ENCODE measurements at places on chromosomes 1 and 21.
A peak's percentile ranks its signal among the peaks of the same experiment; 100 is the strongest.

GRCh38 chr1:221029981-221030649 is 150.9 kb downstream of the HLX start:
- no peak for DNase-seq

GRCh38 chr1:53401813-53402745 is 57.1 kb upstream of the DMRTB1 start:
- DNase-seq = no peak

DNA sequence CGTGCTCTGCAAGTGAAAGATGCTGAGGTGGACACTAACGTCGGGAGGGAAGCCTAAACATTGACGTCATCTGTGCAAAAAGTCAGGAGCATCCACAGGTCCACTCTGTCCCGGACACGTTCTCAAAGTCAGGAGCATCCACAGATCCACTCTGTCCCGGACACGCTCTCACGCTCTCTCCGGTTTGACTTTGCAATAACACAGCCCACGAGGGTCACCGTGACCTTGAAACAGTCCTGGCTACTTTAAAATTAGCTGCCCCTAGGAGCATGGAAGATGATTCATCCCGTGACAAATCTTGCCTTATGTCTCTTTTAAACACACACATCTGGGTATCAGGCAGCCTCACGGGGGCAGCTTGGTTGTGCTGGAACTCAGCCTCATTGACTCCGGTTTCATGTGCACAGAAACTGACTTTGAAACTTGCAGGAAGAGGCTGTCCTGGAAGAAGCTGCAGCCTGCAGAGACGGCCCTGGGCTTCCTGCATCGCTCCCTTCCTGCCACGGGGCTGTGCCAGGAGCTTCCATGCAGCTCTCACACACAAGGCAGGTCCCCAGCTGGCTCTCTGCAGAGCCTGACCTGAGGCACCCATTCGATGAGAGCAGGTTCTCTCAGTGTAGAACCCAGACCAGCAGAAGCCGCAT is 18.1 kb upstream of the COL18A1 start:
- no peak for DNase-seq

- peak; percentile 78 for DNase-seq
Measured at GRCh38 chr1:156813750-156814570, 2.7 kb downstream of the SH2D2A start.

- no peak for DNase-seq
Measured at GRCh38 chr21:44919111-44919912, 1.4 kb downstream of the ITGB2 start.

DNA sequence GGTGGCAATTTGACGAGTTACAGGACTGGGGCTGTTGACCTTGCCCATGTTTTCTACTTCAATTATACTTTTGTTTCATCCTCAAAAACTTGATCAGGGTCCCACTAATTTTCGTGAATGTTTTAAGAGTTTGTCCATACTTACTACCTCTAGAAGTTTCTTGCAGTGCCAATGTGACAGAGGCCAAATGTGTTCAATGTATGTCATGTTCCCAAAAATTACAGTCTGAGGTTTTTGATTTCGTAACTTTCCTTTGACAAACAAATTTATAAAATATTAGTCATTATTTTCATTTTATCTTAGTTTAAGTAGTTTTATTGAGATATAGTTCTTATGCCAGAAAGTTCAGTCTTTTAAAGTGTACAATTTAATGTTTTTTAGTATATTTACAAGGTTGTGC is 15.3 kb downstream of the VPS13D start:
- no peak for DNase-seq

DNA sequence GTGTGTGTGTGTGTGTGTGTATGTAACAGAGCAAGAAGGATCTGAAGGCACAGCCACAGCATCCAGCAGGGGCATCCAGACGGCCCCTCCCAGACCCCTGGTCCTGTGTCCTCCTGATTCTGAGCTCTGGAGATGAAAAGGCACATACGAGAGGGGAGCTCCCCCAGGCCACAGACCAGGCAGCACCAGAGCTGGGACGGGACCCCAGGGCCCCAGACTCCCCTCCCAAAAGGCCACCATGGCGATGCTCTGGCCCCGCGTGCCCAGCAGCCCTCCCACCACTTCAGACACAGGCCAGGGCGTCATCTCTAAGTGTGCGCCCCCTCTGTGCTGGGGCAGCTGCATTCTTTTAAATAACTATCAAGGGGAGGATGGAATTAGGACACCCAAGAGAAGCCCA is 245.8 kb downstream of the MATN1 start:
- no peak for DNase-seq

DNA sequence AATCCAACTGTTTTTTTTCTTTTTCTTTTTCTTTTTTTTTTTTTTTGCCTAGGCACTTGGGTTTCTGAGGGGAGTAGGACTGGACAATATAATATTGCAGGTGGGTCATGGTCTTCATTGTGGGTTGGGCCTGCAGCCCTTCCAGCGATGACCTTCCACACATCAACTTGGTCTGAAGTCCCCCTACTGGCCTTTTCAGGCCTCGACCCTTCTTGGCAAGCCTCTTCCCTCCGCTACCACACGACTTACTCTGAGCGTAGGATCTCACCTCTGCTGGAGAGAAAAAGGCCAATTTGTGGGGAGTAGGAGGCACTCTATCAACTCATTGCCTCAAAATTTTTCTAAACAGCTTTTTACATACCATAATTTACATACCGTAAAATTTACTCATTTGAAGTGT is 51.1 kb upstream of the GRIK3 start:
- no peak for DNase-seq

DNA sequence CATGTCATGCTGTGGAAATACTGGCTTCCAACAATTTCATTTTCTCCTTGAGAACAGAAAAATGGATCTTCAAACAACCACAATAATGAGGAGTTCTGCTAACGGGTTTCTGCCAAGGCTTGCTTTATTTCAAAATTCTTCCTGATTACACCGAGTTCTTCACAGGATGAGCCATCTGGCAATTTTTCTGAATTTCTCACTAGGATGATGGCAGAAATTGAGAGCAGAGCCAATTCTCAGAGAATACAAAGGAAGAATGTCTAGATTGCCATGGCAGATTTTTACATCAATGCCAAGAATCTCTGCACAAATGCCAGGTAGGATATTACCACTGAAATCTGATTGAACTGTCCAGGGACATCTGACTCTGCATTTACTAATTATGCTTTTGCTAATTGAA is 619.0 kb upstream of the CHRM3 start:
- no peak for DNase-seq

DNA sequence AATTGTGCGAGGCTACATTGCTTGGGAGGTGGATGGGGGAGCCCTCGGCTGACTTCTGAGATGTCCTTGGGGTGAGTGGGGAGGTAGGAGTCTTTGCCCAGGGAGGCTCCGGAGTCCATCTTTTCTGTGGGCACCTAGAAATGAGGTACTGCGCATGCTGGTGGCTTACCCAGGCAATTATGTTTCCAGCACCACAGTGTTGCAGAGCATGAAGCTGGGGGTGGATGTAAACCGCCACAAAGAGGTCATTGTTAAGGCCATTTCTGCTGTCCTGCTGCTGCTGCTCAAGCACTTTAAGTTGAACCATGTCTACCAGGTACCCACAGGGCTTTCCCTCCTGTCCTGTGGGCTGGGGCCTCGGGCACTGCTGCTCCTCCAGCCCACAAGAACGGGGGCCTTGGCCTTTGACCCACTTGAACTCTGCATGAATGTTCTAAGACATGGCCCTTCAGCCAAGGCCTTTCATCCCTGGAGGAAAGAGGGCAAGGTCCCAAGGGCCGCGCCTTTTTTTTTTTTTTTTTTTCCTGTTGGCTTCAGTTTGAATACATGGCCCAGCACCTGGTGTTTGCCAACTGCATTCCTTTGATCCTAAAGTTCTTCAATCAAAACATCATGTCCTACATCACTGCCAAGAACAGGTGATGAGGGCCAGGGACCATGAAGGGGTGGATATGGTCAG is 14.6 kb downstream of the STRIP1 start:
- no peak for DNase-seq

GRCh38 chr1:99005537-99005942 is 879 bp upstream of the PLPPR5 start:
- no peak for DNase-seq

- DNase-seq = no peak
Measured at GRCh38 chr1:92599184-92599583, 112.5 kb upstream of the GFI1 start.

GRCh38 chr1:182968836-182969734 is 16.1 kb upstream of the SHCBP1L start:
- no peak for DNase-seq

DNA sequence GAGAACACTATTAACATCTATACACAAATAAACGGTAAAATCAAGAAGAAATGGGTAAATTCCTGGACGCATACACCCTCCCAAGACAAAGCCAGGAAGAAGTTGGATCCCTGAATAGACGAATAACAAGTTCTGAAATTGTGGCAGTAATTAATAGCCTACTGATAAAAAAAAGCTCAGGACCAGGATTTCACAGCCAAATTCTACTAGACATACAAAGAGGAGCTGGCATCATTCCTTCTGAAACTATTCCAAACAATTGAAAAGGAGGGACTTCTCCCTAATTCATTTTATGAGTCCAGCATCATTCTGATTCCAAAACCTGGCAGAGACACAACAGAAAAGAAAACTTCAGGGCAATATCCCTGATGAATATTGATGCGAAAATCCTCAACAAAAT is 70.7 kb upstream of the FMO3 start:
- DNase-seq = no peak

GRCh38 chr1:160607672-160608032 is 28.4 kb upstream of the CD84 start:
- DNase-seq = no peak

DNA sequence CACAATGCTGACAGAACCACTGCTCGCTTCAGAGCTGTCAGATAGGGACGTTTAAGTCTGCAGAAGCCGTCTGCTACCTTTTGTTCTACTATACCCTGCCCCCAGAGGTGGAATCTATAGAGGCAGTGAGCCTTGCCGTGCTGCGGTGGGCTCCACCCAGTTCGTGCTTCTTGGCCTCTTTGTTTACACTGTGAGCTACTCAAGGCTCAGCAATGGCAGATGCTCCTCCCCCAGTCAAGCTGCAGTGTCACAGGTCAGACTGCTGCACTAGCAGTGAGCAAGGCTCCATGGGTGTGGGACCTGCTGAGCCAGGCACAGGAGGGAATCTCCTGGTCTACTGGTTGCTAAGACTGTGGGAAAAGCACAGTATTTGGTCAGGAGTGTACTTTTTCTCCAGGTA is 47.1 kb downstream of the LEPR start:
- DNase-seq = no peak

DNA sequence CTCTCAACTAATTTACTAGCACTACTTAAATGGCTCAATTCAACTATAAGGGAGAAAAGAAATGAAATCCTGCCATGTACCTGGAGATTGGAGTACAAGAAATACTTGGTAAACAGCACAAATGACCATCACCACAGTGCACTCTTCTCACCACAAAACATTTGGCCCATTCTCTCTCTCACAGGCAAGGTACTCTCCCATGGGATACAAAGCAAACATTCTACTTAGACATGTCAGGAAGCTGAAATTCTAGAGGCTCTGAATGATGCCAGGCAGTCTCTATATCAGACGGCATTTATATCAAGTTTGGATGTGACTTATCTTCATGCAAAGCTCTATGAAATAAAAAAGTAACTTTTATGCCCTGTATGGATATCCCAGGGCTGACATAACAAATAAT is 72.5 kb downstream of the DPT start:
- DNase-seq = no peak

DNA sequence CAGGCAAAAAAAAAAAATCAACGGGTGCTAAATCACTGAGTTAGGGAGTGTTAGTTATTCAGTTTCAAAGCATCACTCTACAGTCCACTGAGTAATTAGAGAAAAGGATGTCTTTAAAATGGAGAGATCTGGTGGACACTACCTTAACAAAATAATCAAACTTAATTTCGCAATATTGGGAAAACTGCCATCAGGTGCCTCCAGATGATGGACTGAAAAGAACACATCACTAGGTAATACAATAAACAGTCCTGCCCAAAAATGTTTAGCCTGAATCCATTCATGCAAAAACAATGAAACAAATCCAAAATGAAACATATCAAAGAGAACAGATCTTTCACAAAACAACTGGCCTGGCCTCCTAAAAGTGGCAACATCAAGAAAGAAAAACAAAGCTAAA is 54.1 kb downstream of the ENAH start:
- DNase-seq = no peak

DNA sequence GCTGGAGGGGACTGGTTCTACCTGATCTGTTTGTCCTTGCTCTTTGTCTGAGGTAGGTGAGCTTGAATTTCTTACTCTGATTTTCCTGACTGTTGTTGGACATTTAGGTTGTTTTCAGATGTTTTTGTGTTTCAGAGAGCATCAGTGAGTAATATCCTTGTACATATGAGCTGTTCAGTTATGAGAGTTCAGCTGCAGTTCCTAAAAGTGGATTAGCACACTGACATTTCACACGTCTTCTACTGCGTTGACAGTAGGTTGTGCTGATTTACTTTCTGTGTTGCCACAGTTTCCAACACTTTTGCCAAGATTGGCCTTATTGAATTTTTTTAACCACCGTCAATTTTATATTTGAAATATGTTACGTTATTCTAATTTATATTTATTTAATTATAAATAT is 27.7 kb downstream of the CXADR start:
- no peak for DNase-seq

DNA sequence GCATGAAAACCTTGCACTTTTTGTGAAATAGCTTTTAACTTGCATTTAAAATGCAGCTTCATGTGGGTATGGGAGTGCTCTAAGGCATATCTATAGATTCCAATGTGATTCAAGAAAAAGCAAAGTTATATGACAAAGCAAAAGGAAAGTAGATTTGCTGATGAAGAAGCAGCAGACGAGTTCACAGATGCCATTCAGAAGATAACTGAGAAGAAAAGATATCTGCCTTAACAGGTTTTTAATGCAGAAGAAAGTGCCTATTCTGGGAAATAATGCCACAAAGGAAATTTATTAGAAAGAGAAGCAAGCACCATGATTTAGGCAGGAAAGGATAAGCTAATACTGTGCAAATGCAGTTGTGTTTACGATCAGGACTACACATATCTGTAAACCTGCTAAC is 68.1 kb downstream of the PHTF1 start:
- DNase-seq = no peak

- DNase-seq = no peak
Measured at GRCh38 chr21:36792505-36792967, 93.6 kb downstream of the SIM2 start.

DNA sequence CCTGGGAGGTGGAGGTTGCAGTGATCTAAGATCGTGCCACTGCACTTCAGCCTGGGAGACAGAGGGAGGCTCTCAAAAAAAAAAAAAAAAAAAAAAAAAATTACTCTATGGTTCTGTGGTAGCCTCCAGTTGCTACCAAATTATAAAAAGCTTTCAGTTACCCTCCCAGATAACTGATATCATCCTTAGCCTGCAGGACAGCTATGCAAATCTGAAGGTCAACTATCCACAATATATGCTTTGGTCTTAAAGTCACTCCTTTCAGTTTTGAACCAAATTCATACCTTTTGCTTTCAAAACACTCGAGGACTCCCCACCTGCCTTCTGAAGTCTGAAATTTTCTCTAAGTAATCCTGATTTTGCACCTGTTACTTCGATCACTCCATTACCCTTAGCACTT is 3.1 kb downstream of the MIXL1 start:
- DNase-seq = no peak

All from GM06990 (cell line).